ENCODE measurements at places on chromosomes 11 and 22. TPM values are rescaled to one million over a fixed set of nuclear protein-coding genes. Genes with fewer than 3 reads are reported as not detected.

GRCh38 chr11:118427707-118428106 lies 8.6 kb upstream of the KMT2A start:
- no peak for DNase-seq

The TIMP3 gene
- total RNA-seq: 4.0 TPM

DNA sequence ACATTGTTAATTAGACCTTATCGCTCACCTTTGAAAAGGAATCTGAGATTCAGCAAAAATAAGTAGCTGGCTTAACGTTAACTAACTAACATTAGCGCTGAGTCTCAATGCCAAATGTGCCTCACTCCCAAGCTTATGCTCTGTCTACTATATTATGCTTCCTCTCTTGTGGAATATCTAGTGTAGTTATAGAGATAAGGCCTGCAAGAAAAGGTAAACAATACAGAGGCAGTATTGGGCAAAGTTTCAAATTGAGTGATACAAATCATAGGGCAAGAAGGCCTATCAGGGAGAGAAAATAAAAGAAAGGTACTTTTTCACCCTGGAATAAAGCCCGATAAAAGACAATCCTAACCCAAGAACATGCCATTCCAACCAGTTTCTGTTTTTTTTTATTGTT lies 61.6 kb upstream of the SLC17A6 start:
- no peak for DNase-seq

The SLC15A3 gene
- 17.0 TPM for total RNA-seq

GRCh38 chr22:32634421-32634981 lies 159.9 kb downstream of the FBXO7 start:
- DNase-seq: no peak

The WNT11 gene
- total RNA-seq: not detected

DNA sequence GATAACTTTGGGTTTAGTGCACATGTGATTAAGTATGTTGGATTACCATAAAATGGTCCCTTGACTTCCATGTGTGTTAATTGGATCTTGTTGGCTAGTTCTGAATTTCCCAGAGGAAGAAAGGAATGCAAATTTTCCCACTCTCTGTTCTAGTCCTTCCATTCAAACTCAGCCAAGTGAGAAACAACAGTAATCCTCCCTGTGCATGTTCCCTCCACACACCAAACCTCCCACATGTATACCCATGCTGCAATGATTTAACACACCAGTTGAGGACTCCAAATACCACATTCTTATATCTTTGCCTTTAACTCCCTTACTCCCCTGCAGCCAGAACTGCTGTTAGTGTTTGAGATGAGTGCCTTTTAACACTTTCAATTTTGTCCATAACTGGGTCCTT lies 1158.9 kb downstream of the DLG2 start:
- DNase-seq: no peak

The MS4A6E gene
- not detected for total RNA-seq

- DNase-seq: no peak
Measured at GRCh38 chr22:46761017-46761416, 1.4 kb upstream of the TBC1D22A start.

DNA sequence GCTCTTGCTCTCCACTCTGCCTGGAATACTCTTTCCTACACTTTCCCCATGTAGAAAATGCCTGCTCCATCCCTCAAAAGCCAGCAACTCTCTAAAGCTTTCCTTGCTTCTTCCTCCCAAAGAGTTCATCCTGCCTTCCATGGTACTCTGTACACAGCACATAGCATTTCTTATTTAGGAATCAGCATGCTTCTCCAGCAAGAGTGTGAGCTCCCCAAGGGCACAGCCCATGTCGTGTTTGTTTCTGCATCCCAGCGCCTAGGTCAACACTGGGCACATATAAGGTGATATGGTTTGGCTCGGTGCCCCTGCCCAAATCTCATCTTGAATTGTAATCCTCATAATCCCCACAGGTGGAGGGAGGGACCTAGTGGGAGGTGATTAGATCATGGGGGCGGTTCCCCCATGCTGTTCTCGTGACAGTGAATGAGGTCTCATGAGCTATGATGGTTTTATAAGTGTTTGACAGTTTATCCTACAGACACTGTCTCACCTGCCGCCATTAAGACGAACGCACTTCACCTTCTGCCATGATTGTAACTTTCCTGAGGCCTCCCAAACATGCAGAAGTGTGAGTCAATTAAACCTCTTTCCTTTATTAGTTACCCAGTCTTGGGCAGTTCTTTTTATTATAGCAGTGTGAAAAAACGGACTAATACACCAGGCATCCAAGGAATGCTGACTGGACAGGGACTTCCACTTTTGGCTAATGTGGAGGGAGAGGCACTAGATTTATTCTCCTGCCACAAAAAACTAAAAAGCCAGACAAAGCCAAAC lies 8.2 kb downstream of the VPS37C start:
- DNase-seq: peak; percentile 85

GRCh38 chr11:30364139-30364836 lies 41.4 kb downstream of the ARL14EP start:
- DNase-seq: no peak

- no peak for DNase-seq
Measured at GRCh38 chr22:49213731-49214352, 613.8 kb downstream of the BRD1 start.

The NLRX1 gene
- total RNA-seq: 22.8 TPM

Measured in myocyte (in vitro differentiated cells).